ENCODE measurements at places on chromosomes 5 and 9.

DNA sequence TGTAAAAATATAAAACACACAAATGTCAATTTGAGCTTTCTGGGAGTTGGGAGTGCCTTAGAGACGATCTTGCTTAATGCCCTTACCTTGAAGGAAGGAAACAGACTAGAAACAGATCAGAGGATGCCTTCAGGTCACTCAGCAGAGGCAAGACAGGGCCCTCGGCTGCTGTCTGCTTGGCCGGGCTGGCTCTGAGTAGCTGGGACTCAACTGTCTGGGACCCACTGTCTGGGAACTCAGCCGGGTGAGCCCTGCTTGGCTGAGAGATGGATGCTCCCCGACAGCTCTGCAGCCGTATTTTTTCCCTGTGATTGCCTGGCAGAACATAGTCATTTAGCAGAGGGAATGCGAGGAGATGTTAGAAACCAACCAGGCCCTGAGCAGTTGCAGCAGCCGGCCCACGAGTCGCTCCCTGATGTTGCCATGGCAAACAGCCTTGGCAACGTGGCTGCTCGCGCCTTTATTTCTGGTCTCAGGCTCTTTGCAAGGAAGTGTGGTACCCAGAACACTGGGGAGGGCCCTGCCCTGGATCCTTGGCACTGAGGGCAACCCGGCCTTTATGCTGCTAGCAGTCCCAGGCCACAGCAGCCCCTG, 10.9 kb downstream of the PPARGC1B start:
- DNase-seq, result no peak

GRCh38 chr5:25579111-25579510, 934.3 kb upstream of the CDH10 start:
- no peak for DNase-seq

GRCh38 chr9:111029260-111029659, 9.0 kb downstream of the LPAR1 start:
- DNase-seq, result no peak

DNA sequence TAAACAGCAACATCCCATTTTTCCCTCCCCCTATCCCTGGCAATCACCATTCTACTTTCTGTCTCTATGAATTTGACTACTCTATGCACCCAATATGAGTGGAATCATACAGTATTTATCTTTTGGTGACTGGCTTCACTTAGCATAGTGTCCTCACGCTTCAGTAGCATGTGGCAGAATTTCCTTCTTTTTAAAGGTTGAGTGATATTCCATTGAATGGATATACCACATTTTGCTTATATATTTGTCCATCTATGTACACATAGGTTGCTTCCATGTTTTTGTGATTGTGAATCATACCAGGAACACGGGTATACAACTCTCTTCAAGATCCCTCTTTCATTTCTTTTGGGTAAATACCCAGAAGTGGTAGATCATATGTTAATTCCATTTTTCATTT, 69.9 kb downstream of the CERT1 start:
- DNase-seq, result no peak

GRCh38 chr5:15693933-15694332, 194.0 kb downstream of the FBXL7 start:
- no peak for DNase-seq

DNA sequence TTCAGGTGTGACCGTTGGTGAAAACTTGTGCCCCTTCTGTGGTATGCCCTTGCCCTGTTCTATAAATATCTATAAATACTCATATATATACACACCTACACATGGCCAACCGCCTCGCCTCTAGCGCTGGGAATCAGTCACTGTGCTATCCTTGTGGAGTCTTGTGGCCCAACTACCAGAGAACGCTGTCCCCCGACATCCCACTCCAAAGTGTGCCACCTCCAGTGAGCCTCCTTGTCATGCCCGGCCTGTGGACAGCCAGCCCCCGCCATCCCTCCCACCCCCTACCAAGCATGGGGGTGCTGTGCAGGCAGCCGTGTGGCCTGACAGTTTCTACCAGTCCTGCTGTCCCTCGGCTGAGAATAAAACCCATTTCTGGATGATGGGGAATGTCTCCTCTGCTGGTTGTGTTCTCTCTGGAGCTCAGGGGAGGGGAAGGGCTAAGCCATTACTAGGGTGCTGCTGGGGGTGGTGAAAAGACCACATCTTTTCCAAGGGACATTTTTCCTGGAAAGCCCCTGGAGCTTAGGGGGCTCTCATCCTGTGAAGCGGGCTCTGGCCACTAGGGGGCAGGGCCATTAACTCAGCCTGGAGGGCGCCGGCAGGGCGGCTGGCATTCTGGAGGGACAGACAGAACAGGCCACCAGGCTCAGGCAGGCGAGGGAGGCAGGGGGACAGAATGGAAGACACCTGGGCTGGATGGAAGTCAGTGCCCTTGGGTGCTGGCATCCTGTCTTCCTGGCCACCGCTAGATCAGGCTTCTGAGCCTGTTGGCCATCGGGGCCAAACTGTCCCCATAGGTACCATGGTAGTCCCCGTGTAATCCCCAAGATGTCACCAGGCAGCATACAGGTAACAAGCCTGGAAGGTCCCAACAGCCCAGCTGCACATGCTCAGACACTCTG, 20.7 kb downstream of the GOLGA2 start:
- DNase-seq, result no peak

DNA sequence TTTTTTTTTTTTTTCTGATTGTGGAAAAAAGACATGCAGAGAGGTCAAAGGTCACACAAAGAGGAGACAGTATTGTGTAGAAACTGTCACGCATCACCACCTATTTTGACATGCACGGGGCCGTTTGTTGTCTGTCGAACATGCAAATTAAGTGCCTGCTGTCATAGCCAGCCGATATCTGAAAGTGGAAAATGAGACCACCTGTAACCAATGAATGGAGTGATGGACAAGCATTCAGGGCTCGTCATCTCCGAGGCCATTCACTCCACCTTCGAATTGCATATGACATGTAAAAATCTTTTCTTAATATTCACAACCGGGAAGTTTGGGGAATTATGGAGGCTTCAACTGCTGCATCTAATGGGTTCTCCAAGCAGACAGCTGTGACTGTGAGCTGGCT, 512.2 kb upstream of the ADAMTS16 start:
- no peak for DNase-seq

DNA sequence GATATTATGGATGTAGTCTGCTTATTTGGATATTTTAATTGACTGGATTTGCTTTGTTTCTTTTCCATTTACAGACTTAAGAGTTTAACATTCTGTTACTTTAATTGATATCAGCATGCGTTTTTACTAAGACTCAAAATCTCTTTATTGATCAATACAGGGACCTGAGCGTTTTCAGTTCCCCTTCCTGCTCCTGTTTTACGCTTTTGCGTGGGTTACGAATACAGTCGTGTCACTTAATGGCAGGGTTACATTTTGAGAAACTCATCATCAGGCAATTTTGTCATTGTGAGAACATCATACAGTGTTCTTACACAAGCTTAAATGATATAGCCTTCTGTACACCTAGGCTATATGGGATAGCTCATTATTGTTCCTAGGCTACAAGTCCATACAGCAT, 65.2 kb downstream of the PBX3 start:
- DNase-seq, result no peak

- DNase-seq, result no peak
These were observed 52.8 kb downstream of the GDA start for GRCh38 chr9:72202009-72202408.

- DNase-seq, result no peak
These were observed 536 bp upstream of the SLC6A7 start for GRCh38 chr5:150189326-150189725.

- no peak for DNase-seq
These were observed 94.1 kb downstream of the NFIB start for GRCh38 chr9:14219850-14220249.

DNA sequence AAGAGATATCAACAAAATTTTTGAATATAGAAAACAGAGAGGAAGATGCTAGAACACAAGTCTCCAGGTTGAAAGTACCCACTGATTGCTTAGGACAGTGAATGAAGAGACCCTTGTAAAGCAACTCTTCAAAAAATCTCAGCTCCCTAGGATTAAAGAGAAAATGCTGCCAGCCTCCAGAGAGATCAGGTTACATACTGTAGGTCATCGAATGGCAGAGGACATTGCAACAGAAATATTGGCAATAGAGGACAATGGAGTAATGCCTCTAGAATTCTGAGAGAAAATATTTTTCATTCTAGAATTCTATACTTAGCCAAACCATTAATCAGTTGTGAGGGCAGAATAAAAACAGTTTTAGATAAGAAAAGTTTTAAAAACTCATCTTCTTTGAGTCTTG, 43.1 kb upstream of the ELL2 start:
- no peak for DNase-seq

- DNase-seq, result no peak
These were observed 53.9 kb downstream of the CDH6 start for GRCh38 chr5:31247381-31247780.

DNA sequence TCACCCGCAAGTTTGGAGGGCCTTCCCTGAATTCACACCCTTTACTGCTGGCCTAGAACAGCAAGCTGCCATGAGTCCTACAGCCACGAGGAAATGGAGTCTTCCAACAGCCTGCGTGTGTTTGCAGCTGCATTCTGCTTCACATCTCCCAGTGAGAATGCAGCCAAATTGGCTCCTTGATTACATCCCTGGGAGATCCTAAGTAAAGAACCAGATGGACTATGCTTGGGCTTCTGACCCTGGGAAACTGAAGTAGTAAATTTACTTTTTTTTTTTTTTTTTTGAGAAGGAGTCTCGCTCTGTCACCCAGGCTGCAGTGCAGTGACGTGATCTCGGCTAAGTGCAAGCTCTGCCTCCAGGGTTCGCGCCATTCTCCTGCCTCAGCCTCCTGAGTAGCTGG, 617.0 kb upstream of the CDH18 start:
- no peak for DNase-seq

DNA sequence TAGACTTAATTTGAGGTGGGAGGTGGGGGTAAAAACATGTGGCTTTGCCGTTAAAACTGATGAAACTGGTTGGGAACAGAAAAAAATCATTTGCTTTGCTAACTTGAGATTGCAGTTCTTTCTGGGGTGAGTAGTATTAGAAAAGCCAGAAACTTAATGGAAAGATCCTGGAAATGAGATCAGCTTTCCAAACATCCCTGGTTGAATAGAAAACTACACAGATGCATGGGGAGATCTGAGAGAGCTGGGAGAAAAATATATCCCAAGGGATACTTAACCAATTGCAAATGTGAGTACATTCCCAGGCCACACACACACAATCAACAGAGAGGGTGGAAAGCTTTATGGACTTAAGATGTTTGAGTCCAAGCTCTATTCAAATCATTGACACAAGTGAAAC, 222.3 kb downstream of the YTHDC2 start:
- no peak for DNase-seq

DNA sequence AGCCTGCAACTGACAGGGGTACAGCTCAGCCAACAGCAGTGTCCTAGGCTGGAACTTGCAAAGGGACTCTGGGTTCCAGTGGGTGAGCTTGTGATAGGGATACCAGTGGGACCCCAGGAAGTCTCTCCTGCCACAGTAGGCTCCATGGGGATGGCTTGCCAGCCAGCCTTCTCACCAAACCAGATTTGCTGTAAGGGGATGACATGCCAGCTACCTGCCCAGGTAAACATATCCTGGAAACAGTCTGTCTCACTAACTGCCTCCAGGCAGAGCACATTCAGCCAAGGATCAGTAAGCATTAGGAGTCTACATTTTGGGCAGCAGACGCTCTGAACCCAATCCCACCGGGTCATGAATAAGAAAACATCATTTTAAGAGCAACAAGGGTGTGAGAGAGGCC, 49.9 kb downstream of the SIL1 start:
- no peak for DNase-seq

GRCh38 chr9:28396058-28396457, 822.8 kb upstream of the C9orf72 start:
- no peak for DNase-seq

GRCh38 chr5:102511666-102512065, 12.9 kb upstream of the SLCO6A1 start:
- no peak for DNase-seq

GRCh38 chr9:33404788-33405362, 2.5 kb upstream of the AQP7 start:
- DNase-seq, result no peak

DNA sequence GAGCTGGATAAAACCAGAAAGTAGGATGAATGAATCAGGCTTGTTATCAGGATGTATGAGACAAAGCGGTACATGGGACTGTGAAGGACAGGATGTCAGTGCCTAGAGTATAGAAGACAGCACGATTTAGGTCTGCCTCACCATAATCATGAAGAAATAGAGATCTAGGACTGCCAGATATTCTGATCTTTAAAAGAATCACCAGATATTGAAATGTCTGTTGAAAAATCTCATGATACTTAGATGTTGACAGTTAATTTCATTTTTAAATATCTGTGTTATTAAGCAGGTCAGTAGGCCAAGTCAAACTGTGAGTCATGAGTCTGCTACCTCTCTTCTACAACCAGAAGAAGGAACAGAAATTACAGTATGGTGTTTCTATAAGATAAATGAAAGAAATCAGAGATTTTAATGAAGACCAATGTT, 65.0 kb downstream of the ST8SIA4 start:
- no peak for DNase-seq

All from stimulated activated CD4-positive, alpha-beta T cell treated with anti-CD3 and anti-CD28 coated beads, Interleukin-1b, Interleukin-23, amount 100 ng/mL, for 1 hour (primary cell).